Activated B cell treated with CpG ODN at 0.5 μM for 24 hours (primary cell): ENCODE measurements at places on chromosomes 1 and 21. TPM values are rescaled to one million over a fixed set of nuclear protein-coding genes. Genes with fewer than 3 reads are reported as not detected.

UQCRH gene
- 243 and 279 TPM in 2 replicates for total RNA-seq

- peaks cover 11% of the 10 kb centered on the region for H3K4me1 ChIP-seq
- H3K27me3 ChIP-seq, result peaks cover 17% of the 10 kb centered on the region
- no peak overlapping the region for H3K4me3 ChIP-seq
- H3K36me3 ChIP-seq, result no peaks in the 10 kb centered on the region
- no peak for DNase-seq
These were observed 33.0 kb upstream of the S100A7 start for GRCh38 chr1:153493343-153493960.

DNA sequence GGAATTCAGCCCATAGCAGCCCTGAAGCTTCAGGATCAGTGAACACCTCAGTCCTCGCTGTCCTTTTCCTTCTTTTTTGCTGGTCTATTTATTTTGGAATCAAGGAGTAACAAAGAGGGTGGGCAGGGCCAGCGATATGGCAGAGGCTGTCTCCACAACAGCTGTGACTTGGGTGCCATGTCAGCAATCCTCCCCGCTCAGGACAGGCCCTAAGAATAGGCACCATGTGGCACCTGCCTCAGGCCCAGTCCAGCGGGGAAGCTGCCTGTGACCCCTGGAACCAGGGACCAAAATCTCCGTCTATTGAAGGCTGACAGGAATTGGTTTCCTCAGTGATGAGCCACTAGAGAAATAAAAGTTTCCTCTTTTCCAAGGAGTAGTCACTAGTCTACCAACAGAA is 58.6 kb upstream of the TNR start:
- no peaks in the 10 kb centered on the region for H3K36me3 ChIP-seq
- no peak for DNase-seq
- peaks cover 1% of the 10 kb centered on the region for H3K27me3 ChIP-seq
- H3K4me3 ChIP-seq, result no peak overlapping the region
- H3K27ac ChIP-seq, result no peak overlapping the region

MEGF6 gene
- total RNA-seq, result 8.5 and 10.9 TPM in 2 replicates

GPX7 gene
- total RNA-seq, result 20.9 and 22.4 TPM in 2 replicates

GBP7 gene
- not detected in 2 replicates for total RNA-seq

- H3K36me3 ChIP-seq, result no peaks in the 10 kb centered on the region
- H3K27ac ChIP-seq, result peak overlapping the region; percentile 82
- peak; percentile 47 for DNase-seq
- H3K4me3 ChIP-seq, result peak overlapping the region; percentile 81
- no peaks in the 10 kb centered on the region for H3K27me3 ChIP-seq
- H3K4me1 ChIP-seq, result peaks cover 61% of the 10 kb centered on the region
These were observed 5.8 kb upstream of the MX1 start for GRCh38 chr21:41419921-41420862.

GRCh38 chr1:12584900-12585525 is 33.0 kb downstream of the DHRS3 start:
- H3K36me3 ChIP-seq, result no peaks in the 10 kb centered on the region
- H3K4me1 ChIP-seq, result no peaks in the 10 kb centered on the region
- H3K27ac ChIP-seq, result no peak overlapping the region
- peaks cover 11% of the 10 kb centered on the region for H3K27me3 ChIP-seq

- no peaks in the 10 kb centered on the region for H3K36me3 ChIP-seq
- H3K4me1 ChIP-seq, result peaks cover 7% of the 10 kb centered on the region
- H3K4me3 ChIP-seq, result no peak overlapping the region
- H3K27me3 ChIP-seq, result peaks cover 40% of the 10 kb centered on the region
- H3K27ac ChIP-seq, result no peak overlapping the region
These were observed 5.1 kb upstream of the OLFML2B start for GRCh38 chr1:162028726-162029125.
